ENCODE measurements at places on chromosomes 4 and X. TPM values are rescaled to one million over a fixed set of nuclear protein-coding genes. Genes with fewer than 3 reads are reported as not detected.

DNA sequence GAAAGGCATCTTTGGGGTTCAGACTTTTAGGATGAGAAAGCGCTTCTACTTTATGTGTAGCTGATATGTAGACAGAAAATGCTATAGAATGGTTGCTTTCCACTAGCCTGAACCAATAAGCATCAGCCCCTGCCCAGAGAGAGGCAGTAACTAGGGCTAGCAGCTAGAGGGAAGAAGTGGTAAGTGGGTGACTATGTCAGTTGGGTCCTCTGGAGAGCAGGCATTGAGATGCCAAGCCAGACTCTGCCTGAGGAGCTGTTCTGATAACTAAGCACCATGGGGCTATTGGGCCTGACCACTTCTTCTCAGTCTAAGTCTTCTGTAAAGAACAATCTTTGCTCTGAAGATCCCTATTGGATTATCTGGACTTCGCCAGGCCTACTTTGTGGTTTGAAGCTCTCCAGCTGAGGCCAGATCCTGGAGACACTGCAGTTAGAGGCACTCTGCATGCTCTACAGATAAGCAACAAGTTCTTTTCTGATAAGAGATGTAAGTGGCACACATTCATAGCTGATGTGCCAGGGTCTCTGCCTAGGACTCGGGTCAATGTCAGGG, 146.1 kb downstream of the RBM46 start:
- no peak overlapping the region for H3K27ac ChIP-seq
- no peaks in the 10 kb centered on the region for H3K4me1 ChIP-seq
- DNase-seq: no peak
- H3K27me3 ChIP-seq: no peaks in the 10 kb centered on the region

PGRMC2 gene
- total RNA-seq: 34.4 TPM

DNA sequence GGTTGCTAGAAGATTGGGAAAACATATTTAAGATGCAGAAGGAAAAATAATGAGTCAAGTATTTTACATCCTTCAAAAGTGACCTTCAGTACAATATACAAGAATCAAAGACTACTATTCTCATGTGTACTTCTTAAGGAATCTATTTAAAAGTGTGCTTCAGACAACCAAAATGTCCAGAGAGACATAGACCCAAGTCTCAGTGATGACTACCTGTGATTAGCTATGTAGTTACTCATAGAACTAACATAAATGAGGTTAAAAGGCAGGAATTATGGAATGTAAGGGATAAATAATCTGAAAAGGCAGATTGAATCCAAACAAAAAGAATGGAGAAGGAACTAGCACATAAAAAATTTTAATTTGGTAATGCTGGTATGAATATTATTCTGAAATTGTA, 634.7 kb upstream of the FAM241A start:
- no peak for DNase-seq
- no peak overlapping the region for H3K4me3 ChIP-seq
- H3K27ac ChIP-seq: no peak overlapping the region
- no peaks in the 10 kb centered on the region for H3K36me3 ChIP-seq
- H3K4me1 ChIP-seq: no peaks in the 10 kb centered on the region

TLR8 gene
- 19.9 TPM for total RNA-seq

POLR2B gene
- 99.1 TPM for total RNA-seq

- no peaks in the 10 kb centered on the region for H3K4me1 ChIP-seq
- H3K27me3 ChIP-seq: no peaks in the 10 kb centered on the region
- H3K36me3 ChIP-seq: no peaks in the 10 kb centered on the region
- H3K4me3 ChIP-seq: no peak overlapping the region
- H3K27ac ChIP-seq: no peak overlapping the region
These were observed 281.1 kb downstream of the SLC7A11 start for GRCh38 chr4:137961051-137961438.

DNA sequence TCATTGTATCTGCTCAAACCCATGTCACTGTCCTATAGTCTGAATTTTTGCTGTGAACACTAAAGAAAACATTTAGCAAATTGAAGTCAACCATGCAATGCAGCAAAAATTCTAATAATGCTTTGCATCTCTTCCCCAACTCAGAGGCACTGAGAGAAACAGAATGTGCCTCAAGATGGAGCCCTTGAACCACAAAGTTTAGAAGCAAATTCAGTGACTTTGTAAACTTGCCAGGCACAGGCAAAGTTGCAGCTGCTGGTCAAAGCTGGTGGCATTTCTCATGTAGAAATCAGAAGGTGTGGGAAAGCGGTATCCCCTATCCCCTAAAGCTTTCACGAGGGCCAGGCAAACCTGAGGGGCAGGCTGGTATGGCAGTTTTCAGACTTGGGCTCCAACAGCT, 121.7 kb upstream of the DIPK2B start:
- no peak overlapping the region for H3K4me3 ChIP-seq
- no peak for DNase-seq
- no peaks in the 10 kb centered on the region for H3K36me3 ChIP-seq
- H3K27me3 ChIP-seq: no peaks in the 10 kb centered on the region

CCKAR gene
- not detected for total RNA-seq

DNA sequence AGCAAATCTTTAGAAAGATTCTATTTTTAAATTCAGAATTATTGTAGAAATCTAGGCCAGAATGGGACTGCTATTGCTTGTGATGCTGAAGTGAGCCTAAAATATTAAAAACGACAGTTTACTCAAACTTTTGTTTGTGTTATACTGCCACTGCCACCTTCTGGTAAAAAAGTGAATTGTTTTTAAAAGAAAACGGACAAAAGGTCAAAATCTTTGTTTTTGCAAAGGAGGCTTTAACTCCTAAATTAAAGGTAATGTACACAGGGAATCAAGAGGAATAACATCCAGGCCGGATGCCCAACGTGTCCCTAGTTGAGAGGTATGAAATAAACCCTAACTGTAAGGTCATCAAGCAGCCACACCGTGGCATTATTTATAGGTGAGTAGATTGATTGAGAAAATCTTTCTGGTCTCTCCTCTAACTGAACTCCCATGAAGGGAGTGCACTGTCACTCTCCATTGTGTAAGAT, 338.3 kb upstream of the GALNT7 start:
- H3K27ac ChIP-seq: no peak overlapping the region
- no peaks in the 10 kb centered on the region for H3K4me1 ChIP-seq

Data from spleen (tissue), 13 donors.